ENCODE measurements at places on chromosomes 1 and 21.

- no peak for DNase-seq
Measured at GRCh38 chr1:244319283-244320132, 132.2 kb downstream of the ADSS2 start.

DNA sequence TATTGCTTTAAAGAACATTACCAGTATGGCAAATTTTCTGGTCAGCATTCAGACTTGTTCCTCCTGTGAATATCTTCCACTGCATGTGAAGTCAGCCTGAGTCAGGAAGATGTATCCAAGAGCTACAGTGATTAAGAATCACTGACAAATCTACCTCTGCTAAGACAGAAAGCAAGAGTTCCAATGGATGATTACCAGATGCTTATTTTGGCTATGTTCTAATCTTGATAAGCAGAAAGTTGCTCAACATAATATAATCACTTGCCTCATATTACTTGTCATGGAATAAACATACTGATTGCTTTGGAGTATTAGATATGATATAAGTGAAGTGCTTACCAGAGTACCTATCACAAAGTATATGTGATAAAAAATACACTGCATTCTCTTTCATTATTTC is 738.1 kb downstream of the ADGRL2 start:
- DNase-seq: no peak

DNA sequence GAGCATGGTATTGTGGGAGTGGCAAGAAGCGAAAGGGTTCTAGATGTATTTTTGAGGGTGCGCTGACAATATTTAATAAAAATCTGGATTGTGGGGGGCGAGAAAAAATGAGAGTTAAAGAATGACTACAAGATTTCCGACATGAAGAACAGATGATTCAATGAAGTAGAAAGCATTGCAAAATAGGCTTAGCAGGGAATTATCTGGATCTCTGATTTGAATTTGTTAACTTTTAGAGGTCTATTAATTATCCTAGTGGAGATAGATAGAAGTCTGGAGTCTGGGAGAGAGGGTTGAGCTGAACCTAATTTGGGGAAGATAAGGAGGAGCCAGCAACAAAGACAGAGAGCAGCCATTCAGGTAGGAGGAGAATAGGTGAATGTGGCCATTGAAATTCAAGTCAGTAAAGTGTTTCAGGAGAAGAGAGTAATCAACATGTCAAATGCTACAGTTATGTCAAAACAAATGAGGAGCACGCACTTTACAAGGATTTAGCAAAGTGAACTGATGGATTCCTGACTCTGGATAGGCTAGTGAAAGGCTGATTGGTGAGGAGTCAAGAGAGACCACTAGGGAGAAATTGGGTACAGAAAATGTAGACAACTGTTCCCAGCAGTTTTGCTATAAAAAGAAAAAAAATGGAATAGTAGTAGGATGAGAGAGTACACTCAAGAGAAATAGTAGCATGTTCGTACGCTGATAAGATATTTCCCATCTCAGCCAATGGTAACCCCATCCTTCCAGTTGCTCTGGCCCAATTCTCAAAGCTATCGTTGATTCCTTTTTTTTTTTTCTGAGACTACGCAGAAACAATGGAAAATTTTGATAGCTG is 393.2 kb upstream of the CXADR start:
- no peak for DNase-seq

- no peak for DNase-seq
Measured at GRCh38 chr1:234885601-234886000, 243.0 kb downstream of the TOMM20 start.

- DNase-seq: no peak
Measured at GRCh38 chr1:15700508-15700907, 16.4 kb downstream of the PLEKHM2 start.

GRCh38 chr1:221626041-221626440 is 115.8 kb downstream of the DUSP10 start:
- no peak for DNase-seq

- no peak for DNase-seq
Measured at GRCh38 chr1:165225650-165226049, 130.9 kb downstream of the LMX1A start.

- no peak for DNase-seq
Measured at GRCh38 chr1:180092931-180093650, 61.6 kb upstream of the QSOX1 start.

GRCh38 chr1:12496154-12496961 is 121.7 kb downstream of the DHRS3 start:
- no peak for DNase-seq

DNA sequence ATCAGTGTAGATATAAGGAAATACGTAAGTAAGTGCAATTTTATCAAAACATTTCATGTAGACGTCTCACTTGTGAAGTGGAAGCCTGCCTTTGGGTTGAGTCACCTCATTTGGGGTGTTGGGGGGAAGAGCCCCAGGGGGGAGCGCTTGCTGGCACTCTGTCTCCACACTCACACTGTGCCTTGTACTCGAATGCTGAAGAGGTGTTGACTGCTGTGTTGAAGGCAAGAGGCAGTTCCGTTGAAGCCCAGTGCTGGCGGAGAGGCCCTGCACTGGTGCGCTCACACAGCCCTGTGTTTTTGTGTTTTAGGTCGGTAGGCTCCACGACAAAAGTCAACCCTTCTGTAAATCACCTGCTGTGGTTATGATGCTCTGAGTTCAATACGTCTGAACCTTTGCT is 131.9 kb upstream of the COL6A1 start:
- no peak for DNase-seq

DNA sequence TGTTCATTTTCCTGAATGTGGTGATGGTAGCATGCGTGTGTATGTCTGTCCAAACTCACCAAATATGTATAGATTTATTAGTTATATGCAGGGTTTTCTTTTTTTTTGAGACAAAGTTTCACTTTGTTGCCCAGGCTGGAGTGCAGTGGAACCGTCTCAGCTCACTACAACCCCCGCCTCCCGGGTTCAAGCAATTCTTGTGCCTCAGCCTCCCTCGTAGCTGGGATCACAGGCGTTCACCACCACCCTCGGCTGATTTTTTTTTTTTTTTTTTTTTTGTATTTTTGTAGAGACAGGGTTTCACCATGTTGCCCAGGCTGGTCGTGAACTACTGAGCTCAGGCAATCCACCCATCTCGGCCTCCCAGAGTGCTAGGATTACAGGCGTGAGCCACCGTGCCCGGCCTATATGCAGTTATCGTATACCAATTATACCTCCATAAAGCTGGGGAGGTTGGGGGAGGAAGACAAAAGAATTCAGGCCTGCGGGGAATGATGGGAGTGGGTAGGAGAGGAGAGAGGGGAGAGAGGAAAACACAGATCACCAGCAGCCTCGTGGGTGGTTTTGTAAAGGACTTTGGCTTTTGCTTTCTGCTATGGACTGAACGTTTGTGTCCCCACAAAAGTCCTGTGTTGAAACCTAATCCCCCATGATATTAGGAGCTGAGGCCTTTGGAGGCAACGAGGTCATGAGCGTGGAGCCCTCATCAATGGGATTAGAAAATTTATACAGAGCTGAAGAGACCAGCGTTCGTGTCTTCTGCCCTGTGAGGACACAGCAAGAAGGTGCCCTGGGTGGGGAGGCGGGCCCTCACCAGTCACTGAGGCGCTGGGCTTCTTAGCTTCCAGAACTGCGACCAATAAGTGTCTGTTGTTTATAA is 4.4 kb upstream of the HNRNPU start:
- no peak for DNase-seq

- no peak for DNase-seq
Measured at GRCh38 chr1:27601771-27602461, 2.0 kb downstream of the AHDC1 start.

DNA sequence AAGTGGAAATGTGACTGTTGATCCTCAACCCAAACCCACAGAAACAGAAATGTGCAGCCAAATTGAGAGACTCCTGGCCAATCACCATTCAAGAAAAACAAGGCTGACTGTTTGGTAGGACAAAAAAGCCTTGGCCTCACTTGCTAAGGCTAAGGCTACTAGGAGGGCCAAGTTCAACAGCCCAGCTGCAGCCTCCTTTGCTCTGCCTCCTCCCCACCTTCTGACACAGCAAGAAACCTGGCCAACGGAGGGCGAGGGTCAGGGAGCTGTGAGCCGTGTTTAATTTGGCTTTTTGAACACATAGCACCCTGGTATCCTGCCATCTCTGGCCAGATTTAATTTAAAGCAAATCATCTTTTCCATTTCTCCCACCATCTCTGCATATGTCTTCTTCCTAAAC is 165.8 kb upstream of the RAB4A start:
- peak; percentile 37 for DNase-seq

DNA sequence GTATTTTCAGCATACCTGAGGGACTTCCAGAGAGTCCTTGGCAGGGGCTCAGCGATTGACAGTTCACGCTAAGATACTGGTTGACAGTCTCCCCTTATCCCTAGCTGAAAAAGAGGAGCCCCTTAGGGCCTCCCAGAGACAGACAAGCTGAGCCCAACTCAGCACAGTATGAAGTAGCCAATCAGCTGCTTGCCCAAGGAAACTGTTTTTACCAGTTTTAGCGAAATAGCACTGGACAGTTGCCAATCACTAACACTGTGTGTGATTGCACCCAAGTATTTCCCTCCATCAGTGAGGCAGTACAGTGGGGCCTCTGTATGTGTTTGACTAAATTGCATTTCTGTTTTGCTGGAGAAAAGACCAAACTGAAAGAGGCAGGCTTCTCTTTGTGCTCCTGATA is 27.0 kb downstream of the KHDRBS1 start:
- no peak for DNase-seq

DNA sequence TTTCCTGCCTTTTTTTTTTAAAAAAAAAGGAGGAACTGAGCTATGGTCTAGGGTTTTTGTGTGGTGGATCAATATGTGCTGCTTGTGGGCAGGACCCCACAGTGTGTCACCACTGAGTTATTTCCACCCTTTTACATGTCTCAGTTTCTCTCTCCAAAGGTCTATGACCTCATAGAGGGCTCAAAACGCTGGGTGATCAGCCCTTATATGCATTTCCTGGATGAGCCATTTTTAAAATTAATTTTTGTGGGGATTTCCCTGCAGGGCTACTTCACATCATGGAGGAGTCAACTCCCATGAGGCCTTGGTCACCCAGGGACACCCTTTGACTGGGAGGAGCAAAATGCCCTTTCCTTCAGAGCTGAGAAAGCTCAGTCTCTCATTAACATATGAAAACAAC is 20.7 kb upstream of the HAO2 start:
- no peak for DNase-seq

DNA sequence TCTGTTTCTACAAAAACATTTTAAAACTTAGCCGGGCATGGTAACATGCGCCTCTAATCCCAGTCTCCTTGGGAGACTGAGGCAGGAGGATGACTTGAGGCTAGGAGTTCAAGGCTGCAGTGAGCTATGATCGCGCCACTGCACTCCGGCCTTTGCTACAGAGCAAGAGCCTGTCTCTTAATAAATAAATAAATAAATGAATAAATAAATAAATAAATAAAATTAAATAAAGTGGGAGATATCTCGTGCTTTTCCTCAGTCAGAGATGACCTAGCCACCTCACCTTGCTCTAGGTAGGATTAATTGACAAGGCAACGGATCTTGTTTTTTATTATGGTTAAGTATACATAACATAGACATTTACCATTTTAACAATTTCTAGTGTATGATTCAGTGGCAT is 14.3 kb upstream of the BRWD1 start:
- DNase-seq: no peak

DNA sequence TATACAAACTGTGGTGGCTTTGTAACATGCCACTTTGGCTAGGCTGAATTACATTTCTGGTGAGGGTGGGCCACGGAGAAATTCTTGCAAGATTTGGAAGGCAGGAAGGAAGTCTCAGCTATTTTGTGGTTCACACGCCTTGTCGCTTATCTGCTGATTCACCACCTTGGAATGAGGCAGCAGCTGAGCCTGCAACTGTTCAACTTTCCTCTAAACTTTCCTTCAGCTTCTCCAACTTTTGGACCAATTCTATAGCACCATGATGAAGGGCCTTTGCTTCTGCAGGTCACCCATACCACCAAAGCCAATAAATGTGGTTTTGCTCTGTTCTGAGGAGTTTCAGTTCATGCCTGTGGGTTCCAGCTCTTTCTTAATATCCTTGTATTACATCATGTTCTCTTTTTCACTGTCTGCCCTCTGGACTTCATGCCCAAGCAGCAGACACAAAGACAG is 337.6 kb upstream of the SNX7 start:
- no peak for DNase-seq

DNA sequence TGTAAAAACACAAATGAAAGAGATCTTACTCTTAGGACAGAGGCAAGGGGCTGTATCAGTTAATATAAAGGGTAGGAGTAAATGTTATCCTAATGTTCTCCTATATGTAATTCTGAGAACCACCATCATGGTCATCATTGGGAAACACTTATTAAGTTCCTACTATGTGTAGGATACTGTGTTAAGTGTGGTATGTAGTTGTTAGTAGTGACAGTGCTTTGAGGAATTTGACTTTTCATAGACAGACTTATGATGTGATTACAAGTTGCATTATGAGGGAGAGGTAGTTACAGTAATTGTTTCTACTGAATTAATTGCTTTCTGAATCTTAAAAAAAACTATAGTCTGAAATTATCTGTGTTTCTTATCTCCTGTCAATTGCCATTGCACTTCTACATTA is 51.8 kb upstream of the PGD start:
- DNase-seq: no peak

DNA sequence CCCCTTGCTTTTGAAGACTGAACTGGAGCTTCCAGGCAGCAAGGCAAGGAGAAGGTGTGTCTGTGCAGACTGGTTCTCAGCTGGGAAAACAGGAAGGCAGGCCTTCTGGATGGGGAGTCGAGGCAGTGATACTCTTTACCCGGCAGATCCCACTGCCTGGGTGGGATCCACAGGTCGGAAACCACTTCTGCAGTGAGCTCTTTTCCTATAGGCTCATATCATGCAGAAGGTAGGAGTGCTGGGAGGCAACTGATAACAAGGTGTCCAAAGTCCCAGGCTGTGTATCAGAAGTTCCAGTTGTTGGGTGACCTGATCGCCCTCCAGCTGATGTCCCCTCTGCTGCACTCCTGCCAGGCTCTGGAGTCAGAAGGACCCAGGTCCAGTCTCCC is 17.1 kb downstream of the ACOT11 start:
- no peak for DNase-seq

GRCh38 chr1:223401873-223402789 is 8.9 kb downstream of the CCDC185 start:
- no peak for DNase-seq

DNA sequence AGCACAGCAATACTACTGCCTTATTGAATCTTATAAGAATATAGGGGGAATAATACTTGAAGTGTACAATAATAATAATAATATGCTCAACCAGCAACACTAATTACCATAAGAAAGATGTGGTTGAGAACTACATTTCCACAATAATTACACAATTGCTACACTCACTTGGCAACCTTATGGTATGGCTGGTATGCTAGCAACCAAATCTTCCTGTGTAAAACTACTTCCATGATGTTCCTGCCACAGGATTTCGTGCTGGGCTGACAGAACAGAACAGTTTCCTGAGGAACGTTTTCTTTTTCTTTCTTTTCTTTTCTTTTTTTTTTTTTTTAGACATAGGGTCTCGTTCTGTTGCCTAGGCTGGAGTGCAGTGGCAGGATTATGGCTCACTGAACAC is 50.6 kb downstream of the KIF26B start:
- no peak for DNase-seq

- no peak for DNase-seq
Measured at GRCh38 chr1:180539136-180539535, 19.6 kb upstream of the OVAAL start.

- no peak for DNase-seq
Measured at GRCh38 chr1:245448975-245449431, 294.2 kb downstream of the KIF26B start.
